ENCODE measurements at places on chromosomes 13 and 19.

GRCh38 chr13:80245162-80245733 lies 95.7 kb downstream of the SPRY2 start:
- no peak for DNase-seq

DNA sequence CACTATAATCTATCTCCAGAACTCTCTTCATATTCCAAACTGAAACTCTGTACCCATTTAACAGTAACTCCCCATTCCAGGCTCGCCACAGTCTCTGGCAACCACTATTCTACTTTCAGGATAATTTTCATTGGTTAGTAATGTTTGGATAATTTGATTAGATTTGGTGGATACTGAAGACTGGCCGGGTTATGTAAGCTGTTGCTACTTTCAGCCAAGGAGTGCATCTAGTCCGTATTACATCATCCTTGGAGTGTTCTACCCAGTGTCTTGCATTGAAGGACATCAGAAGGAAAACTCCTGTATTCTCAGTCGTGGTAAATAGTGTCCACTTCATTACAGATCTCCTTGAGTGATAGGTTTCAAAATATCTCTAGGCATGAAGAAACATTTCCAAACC lies 60.5 kb downstream of the PCCA start:
- DNase-seq = no peak

- DNase-seq = no peak
Measured at GRCh38 chr13:66617786-66618185, 612.4 kb downstream of the PCDH9 start.

- DNase-seq = no peak
Measured at GRCh38 chr19:2967972-2968371, 9.4 kb upstream of the TLE6 start.

- no peak for DNase-seq
Measured at GRCh38 chr19:11007385-11007784, 46.6 kb downstream of the SMARCA4 start.

DNA sequence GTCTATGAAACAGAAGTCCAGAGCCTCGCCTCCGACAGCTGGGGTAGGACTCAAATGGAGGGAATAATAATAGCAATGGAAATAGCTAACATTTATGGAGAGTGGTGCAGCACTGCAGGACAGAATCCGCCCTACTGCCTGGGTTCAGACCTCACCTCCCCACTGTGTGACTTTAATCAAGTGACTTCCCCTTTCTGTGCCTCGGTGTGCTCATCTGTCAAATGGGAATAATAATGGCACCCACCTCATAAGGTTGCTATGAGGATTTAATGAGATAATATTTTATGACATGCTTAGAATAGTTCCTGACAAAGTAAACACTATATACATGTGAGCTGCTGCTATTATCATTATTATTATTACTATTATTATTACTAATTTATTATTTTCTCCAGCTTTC lies 3.2 kb downstream of the LRFN1 start:
- no peak for DNase-seq

DNA sequence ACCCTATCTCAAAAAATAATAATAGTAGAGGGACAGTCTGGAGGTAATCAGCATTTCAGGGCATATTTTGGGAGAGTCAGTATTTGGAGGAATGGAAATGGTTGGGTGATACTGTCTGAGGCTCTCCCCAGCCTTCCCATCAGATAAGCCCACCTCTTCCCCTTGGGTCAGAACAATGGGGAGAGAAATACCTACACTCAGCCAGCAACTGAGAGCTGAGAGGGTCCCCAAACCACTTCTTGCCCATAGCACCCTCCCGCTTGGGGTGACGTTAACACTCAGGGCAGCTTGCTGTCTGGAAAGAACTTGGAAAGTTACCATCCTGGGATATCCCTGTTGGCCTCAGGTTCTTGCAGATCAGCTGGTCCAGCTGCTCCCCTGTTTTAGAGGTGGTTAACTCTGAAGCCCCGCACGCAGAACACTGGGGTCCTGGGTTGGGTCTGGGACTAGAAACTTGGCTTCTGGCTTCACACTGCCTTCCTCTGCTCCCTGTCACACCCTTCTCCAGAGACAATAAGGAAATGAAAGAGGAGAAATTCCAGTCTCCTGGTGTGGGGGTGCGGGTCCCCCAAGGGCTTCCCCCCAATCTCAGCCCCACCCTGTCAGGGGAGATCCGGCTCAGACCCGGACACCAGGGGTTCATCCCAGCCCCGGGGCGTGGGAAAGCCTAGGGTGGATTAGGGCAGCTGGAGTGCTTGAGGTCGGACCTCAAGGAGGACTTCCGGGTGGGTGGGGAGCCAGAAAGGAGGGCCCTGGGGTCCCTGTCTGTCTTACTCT lies 2.5 kb downstream of the FOXA3 start:
- DNase-seq = no peak

DNA sequence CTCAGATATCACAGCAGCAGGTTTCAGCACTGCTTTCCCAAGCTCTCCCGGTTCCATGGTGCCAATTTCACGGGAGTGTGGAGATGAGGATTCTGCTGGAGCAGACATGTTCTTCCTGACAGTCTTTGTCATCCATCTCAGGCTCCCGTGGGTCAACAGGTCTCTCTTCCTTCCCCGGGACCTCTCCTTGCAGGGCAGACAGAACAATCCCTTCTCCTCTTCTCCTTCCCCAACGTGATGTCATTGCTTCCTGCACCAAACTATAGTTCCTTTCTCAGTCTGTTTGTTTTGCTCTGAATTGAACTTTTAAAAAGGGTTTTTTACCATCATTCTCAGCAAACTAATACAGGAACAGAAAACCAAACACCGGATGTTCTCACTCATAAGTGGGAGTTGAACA lies 107.9 kb downstream of the ZNF536 start:
- no peak for DNase-seq

DNA sequence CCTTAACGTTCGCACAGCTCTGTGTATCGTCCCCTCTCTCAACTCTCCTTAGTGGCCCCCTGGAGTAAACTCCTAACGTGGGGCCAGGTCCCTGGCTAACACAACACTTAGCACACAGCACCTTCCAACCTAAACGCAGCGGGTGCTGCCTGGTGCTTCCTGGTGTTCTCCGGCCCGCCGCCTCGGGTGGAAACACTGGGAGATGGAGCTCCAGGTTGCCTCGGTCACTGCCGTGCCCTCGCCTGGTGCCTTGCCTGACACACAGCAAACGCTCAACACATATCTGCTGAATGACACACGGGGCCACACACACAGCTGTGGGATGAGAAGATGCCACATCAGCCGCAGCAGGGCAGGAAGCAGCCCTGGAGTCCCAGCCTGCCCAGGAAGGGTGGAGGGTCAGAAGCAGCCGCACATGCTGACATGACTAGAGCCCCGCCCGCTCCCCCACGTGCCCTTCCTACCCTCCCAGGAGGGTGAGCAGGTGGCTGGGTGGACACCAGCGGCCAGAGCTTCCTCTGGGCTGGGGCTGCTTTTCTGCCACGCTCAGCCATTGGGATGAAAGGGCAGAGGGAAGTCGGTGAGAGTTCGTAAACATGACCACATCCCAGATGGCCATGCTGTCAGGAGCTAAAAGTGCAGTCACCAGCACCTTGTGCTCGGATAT lies 6.6 kb downstream of the PEPD start:
- no peak for DNase-seq

GRCh38 chr13:95880331-95880730 lies 172.9 kb downstream of the UGGT2 start:
- DNase-seq = no peak

GRCh38 chr19:19530423-19530804 lies 1.7 kb downstream of the YJEFN3 start:
- DNase-seq = no peak

GRCh38 chr13:74090869-74091605 lies 43.2 kb downstream of the KLF12 start:
- DNase-seq = no peak

GRCh38 chr13:27510082-27510481 lies 59.7 kb upstream of the MTIF3 start:
- no peak for DNase-seq

GRCh38 chr19:15393963-15394362 lies 14.4 kb upstream of the AKAP8 start:
- no peak for DNase-seq

DNA sequence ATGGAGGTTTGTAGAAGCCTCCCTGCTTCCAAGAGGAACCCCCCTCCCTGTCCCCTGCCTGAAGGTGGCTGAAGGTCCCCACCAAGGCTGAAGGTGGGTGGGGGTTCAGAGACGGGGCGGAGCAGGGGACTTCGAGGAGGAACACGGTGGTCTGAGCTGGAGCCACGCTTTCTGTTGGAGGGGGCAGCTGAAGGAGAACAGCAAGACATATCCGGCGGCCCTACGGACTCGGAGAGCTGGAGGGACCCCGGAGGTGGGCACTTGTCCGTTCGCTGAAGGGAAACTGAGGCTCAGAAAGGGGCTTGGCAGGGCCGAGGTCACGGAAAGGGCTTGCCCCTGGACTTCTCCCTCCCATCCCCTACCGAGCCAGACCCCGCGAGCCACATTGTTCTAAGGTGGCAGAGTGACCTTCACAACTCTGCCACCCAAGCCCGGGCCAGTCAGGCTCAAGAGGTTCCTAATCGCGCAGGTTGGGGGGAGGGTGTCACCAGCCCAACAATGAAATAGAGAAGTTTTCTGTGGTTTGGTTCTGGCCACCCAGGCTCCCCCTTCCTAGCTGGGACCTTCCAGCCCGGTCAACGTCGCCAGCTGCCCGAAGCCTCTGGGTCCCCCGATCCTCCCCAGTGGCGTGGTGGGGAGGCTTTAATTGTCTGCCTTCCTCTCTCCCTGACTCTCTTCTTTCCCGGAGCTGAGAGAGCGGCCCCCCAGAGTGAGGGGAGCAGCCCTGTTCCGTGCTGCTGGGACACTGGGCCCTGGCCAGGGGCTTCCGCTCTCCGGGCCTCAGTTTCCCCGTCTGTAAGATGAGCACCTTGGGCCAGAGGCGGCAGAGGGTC lies 15.5 kb upstream of the KCNN1 start:
- DNase-seq = no peak

DNA sequence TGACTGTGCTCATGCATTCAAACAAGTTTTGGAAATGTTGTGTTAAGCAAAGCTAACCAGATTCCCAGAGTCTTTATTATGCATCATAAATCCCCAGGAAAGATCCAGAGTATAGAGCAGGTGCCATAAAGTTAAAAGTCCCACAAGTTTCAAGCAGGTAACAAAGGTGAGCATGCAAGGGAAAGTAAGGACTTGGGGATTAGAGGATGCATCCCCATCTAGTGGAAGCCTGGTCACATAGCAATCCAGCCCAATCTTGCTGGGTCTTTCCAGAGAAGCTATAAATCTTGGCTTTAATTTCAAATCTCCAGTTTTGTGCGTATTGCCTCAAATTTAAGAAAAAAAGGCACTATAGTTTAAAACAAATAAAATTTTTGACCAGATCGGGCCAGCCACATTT lies 72.7 kb downstream of the ZNF254 start:
- no peak for DNase-seq

GRCh38 chr19:38769635-38770211 lies 3.6 kb downstream of the LGALS7 start:
- peak; percentile 82 for DNase-seq

DNA sequence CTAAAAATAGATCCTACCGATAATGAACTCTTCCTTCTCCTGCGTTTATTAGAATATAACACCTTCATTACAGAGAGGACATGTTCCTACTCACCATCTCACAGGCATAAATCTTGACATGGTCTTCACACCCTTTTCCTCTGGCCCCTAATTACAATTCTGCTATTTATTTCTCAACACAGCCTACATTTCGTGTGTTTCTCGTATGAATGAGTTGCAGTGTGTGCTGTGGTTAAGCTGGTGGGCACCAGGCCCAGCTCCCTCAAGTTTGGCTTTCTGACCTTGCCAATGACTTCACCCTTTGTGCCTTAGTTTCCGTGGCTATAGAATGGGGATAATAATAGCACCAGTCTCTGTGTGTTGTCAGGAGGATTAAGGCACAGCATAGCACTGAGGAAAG lies 12.3 kb upstream of the KATNAL1 start:
- no peak for DNase-seq

DNA sequence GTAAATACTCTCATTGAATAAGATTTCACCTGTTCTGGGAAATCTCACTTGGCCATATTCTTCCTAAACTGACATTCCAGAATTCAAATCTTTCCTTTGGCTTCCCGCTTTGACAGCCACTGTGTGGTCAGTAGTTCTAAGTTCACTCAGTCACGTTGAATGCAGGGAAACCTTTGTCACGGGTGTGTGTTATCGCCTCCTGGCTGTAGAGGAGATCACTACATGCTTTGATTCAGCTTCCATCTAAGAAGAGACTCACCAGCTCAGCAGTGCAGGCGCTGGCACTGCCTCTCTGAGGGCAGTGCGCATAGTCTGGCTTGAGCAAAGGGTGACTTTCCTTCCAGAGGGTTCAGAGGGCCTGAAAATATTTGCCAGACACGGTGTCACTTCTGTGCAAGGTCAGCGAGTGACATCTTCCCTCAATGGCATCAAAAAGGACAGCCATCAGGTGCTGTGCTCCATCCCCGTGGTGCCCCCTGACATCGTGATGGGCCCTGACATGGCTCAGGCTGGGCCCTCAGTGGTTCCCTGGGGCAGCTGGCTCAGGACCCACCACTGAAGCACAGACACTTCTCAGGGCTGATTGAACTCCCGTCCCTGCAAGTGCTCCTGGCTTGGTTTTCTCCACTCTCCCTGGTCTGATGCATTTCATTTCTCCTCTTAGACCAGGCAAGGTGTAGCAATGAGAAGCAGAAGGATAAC lies 635.4 kb upstream of the ARGLU1 start:
- DNase-seq = no peak

- DNase-seq = no peak
Measured at GRCh38 chr19:19750842-19751790, 18.2 kb upstream of the ZNF14 start.

GRCh38 chr19:57419439-57419838 lies 8.5 kb downstream of the ZNF17 start:
- no peak for DNase-seq

- no peak for DNase-seq
Measured at GRCh38 chr19:41223431-41224234, 4.6 kb downstream of the AXL start.

DNA sequence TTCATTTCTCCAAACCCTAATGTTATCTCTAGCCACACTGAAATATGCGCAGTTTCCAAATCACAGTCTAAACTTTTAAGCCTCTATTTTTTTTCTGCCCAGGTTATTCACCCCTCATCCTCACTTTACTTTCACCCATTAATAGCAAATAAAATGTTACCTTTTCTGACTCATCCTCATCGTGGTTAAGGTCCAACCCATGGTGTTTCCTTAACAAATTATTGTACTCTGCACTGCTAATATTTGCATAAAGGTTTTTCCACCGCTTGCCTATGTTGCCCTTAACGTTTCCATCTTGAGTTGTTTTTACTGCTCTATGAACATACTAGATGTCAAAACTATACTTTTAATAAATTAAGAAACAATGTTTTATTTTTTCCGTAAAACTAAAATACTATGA lies 780.9 kb upstream of the KLHL1 start:
- no peak for DNase-seq

GRCh38 chr13:111661052-111661451 lies 340.6 kb downstream of the TEX29 start:
- DNase-seq = no peak

GRCh38 chr19:2270423-2271233 lies 11.3 kb downstream of the PEAK3 start:
- peak; percentile 69 for DNase-seq

GRCh38 chr13:51697855-51698254 lies 106.1 kb downstream of the DHRS12 start:
- DNase-seq = no peak

Data from stimulated activated CD4-positive, alpha-beta T cell treated with anti-CD3 and anti-CD28 coated beads, Interleukin-2, amount 100 ng/mL, for 4 hours (primary cell).